ENCODE measurements at places on chromosomes 3 and 15.

GRCh38 chr15:49462232-49462844 lies 39.3 kb downstream of the FGF7 start:
- DNase-seq = no peak

DNA sequence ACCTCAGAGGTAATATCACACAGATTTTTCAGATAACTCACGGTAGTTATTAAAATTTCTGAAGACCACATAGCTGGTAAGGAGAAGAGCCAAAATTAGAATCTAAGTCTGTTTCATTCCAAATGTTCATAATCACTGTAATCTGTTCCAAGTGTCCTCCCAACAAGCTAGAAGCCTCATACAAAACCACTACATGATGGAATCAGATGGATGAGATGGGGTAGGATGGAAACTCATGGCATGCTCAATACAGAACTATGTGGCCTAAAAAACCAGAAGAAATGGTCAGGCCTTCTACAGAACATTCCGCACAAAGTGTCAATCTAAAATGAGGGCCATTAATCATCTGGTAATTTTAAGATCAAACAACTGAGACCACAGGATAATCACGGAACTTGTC lies 91.8 kb downstream of the THBS1 start:
- DNase-seq = no peak

- no peak for DNase-seq
Observed at GRCh38 chr3:116176974-116177555, 268.2 kb downstream of the LSAMP start.

- DNase-seq = no peak
Observed at GRCh38 chr3:185200639-185201038, 47.8 kb upstream of the C3orf70 start.

DNA sequence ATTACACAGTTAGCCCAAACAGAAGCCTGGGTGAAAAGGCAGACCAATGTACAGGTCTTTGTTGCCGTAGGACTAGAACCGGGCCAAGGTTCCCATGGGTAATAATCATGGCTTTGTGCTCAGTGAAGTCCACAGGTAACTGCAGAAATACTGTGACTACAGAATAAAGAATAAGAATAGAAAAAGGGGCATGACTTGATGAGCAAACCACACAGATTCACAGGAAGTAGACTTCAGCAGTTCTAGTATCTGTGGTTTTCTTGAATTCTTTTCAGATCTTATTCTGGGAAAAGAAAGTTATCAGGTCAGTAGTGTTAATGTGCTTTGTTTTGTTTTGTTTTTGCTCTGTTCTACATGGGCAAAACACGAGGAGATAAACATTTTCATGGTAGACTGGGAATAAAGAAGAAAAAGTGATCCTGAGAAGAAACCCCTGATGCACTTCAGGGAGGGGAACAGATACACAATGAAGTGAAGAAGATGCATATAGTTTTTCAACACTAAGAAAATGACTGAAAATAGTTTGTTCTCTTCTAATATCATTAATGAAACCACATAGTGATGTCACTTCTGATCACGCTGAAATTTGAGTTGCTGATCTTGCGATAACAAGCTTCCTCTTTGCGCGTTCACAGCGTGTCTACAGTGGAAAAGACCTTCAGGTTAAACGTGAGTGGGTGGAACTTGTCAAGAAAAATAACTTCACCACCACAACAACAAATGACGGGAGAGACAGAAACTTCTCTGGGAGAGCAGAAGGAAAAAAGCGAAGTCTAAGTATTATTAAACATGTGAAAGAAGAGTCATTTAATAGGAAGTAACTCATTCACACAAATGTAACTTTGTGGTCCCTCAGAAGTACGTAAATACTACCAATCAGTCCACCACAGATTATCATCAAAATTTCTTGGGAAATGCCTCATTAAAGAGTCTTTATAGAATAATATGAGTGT lies 315.8 kb upstream of the SATB1 start:
- no peak for DNase-seq

All from activated naive CD4-positive, alpha-beta T cell (primary cell).